Pancreas (tissue), 10 donors: ENCODE measurements at places on chromosomes 7 and 10. TPM values are rescaled to one million over a fixed set of nuclear protein-coding genes. Genes with fewer than 3 reads are reported as not detected.
A peak's percentile ranks its signal among the peaks of the same experiment; 100 is the strongest.

The LANCL2 gene
- 7.0 TPM for total RNA-seq

DNA sequence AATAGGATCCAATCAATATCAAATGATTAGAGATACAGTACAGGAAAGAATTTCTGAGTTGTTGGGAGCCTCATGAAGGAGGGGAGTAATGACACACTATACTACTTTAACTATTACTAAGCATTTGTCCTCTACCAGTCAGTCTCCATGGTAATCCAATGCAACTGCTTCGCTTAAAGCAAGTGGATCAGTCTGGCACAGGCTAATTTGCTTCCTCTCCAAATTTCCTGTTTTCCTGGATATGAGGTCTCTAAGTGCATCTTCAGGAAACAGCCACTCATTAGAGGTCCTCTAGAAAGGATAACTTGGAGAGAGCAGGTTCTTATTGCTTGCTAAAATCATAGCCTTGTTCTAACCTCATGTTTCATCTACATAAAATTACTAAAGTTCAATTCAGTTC lies 8.4 kb upstream of the SEPTIN7 start:
- H3K27me3 ChIP-seq = no peaks in the 10 kb centered on the region

- H3K36me3 ChIP-seq = no peaks in the 10 kb centered on the region
- H3K27me3 ChIP-seq = no peaks in the 10 kb centered on the region
- H3K4me3 ChIP-seq = no peak overlapping the region
These were observed 62.4 kb downstream of the MICU1 start for GRCh38 chr10:72563327-72563932.

DNA sequence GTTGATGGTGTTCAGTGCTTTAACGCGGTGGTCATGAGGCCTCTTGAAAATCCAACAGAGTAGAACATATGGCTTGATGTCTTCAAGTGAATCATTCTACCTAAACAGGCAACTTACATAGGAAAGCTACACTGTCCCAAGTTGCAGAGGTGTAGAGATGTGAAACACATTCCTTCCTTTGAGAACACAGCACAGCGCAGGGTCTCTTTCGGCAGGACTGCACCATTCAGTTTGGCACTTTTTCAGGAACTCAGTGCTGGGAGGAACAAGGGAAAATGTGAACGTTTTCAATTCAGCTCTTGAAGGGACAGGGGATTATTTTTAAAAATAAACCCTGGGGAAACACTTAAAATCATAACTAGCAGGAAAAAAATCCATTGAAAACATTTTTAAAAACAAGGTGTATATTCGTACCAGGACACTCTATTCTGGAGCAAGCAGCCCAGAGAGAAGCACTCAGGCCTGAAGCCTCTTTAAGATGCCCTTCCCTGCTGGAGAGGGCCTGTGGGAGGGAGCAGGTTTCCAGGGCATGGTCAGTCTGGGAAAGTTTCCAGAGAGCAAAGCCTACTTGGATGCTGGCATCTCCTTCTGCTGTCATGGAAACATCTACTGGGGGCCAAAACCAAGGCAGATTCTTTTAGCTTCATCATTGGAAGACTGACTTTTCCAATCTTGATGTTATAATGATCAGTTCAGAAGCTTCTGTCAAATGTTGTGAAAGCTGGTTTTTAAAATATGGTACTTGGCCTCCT lies 60.4 kb upstream of the NPVF start:
- no peaks in the 10 kb centered on the region for H3K36me3 ChIP-seq
- no peaks in the 10 kb centered on the region for H3K4me1 ChIP-seq
- no peak for DNase-seq
- no peak overlapping the region for H3K27ac ChIP-seq

DNA sequence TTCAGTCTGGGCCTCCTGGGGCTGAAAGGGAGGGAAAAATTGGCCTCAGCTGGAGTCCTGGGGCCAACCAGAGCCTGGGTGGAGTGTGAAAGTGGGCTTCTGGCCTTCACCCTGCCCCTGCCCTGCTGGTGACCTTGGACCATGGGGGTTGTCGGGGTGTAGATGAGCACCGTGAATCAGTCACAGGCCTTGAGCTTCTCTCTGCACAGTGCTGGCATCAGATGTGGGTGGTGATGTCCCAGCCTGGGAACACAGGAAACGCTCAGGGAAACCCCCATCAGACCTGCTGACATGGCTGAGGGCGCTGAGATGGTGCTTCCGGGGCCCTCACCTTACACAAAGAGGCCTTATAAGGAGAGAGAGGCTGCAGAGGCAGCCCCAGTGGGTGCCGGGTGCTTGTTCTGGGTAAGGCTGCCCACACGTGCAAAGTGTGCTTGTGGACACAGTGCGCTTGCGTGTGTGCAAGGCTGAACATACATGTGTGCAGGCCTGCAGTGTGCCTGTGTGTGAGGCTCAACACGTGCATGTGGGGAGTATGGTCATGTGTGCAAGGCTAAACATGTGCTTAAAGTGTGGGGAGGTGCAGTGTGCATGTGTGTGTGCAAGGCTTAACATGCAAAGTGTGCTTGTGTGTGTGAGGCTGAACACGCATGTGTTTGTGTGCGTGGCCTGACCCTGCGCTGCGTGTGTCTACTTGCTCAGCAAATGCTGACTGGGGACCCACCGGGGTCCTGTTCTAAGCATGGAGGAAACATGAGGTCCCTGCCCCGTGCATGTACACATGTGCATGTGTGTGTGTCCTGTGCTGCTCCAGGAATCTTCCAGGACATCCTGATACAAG lies 6.5 kb downstream of the ARPC1B start:
- peak overlapping the region; percentile 12 for H3K27ac ChIP-seq
- no peak for DNase-seq
- no peaks in the 10 kb centered on the region for H3K4me1 ChIP-seq
- H3K27me3 ChIP-seq = no peaks in the 10 kb centered on the region

DNA sequence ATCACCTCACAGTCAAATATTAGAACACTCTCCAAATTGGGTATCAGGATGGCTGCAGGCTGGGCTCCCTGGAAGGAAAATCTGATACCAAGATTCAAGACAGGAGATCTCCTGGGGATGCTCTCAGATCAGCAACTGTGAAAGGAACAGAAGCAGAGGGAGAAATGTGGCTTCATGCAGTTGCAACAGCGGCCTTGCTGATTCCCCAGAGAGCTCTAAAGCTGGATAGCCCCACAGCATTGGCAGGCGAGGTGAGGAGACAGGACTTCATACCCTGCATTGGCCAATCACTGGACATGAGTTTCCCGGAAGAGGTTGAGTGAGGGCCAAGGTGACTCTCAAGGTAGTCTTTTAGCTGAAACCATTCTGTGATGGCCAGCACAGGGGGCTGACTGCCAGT lies 190.6 kb downstream of the PTPN20 start:
- H3K36me3 ChIP-seq = no peaks in the 10 kb centered on the region
- H3K27ac ChIP-seq = no peak overlapping the region
- DNase-seq = no peak
- H3K4me3 ChIP-seq = no peak overlapping the region
- H3K4me1 ChIP-seq = no peaks in the 10 kb centered on the region
